ENCODE measurements at places on chromosomes 7 and 10.
A peak's percentile ranks its signal among the peaks of the same experiment; 100 is the strongest.

GRCh38 chr7:8823486-8823885 is 390.1 kb downstream of the NXPH1 start:
- no peak for DNase-seq

DNA sequence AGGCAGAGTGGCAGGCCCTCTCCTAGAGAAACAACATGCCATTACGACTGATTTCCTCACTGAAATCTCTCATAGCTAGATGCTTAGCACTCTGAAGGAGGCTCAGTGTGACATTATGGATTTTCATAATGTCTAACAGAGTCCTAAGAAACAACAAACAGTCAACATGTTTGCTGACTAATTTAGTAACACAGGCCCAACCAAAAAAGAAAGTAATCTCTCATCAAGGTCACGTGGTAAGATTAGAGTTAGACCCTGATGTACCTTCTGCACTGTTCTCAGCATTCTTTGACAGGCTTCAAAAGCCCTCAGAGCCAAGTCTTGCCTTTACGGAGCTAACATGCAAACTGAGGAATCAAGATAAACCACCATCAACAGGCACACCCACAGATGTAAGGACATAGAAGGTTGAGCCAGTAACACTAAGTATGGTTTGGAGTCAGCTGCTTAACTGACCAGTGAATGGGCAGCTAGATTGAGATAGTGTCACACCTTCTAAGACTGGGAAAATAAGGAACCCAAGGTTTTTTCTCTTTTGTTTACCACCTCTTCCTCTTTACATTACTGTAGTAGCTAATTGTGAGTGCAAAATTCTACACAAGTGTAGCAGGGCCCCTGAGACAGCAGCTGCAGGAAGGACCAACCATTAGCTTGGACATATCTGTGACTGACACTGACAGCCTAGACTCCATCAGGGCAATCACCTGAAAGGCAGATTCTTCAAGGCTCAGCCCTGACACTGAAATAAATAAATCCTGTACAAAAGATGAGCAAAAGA is 15.3 kb upstream of the KCNIP2 start:
- no peak for DNase-seq

GRCh38 chr7:55983537-55983936 is 19.2 kb downstream of the NIPSNAP2 start:
- no peak for DNase-seq

DNA sequence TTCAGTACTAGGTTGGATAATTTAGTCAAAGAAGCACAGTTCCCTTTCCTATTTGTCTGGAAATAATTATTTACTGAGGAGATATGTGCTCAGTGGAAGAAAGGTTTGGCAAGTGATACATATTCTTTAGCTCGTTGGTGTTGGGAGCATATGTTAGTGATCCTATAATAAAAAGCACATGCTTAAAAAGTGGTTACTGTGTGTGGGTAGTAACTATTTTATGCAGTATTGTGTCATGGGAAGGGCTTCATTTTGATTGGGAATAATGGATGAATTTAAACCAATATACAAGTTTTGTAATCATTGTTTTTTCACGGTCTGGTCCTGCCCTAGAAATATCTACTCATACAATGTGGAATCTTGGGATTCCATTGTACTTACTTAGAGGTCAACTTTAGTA is 188.7 kb upstream of the PPP1R3A start:
- DNase-seq, result no peak

DNA sequence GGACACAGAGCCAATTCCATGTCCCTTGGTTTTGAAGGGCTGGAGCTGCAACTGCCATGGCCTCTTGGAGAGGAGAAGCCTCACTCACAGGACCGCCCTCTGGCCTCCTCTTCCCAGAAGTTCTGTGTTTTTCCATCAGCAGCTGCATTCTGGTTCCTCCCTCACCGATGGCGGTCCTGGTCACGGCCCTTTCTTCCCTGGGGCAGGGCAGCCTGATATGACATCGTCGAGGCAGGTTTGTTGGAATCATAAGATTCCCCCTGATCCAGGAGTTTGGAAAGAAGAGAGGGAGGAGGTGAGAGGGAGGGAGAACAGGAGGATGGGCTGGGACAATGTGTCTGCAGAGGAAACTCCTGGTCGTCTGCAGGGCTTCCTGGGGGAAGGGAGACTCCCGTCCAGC is 82.7 kb upstream of the PDZD8 start:
- peak; percentile 37 for DNase-seq

DNA sequence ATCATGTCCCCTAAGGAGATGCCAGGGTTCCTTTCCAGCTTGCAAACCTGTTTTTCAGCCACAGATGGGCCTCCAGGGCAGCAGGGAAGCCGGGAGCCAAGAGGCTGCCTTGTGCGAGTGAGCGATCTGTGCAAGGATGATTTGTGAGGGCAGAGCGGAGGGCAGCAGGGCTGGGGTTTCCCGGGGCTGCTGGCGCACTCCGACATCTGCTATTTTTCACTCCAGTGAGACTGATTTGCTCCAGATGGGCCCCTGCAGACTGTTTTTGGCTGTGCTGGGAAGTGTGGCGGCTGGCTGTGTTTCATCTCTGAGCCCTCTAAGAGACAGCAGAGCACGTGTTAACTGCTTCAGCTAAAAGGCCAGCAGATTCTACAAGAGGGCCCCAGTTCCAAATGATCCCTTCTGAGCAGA is 466.2 kb downstream of the TYW1 start:
- DNase-seq, result no peak

- no peak for DNase-seq
These were observed 43.4 kb downstream of the LDB3 start for GRCh38 chr10:86711513-86712316.

DNA sequence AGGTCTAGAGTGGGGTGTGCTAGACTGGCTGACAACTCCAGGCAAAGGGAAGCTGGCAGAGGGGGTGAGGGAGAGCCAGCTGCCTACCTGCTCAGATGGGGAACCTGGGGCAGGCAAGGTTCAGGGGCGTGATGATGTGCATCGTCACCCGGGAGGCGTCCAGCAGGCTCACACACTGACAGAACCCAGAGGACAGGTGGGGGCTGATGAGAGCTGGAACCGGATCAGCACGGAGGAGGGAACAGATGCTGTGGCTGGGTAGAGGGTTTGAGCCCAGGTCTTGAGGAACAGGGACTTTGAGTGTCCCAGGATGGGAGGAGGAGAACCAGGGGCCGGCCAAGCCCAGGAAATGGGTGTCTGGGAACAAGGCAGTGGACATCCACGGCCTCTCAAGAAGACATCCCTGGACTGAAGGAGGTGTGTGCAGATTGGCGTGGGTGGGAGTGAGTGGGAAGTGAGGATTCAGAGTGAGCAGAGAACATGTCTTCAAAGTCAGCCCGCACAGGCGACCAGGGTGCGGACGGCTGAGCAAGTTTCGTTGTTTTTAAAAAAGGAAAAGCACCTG is 3.9 kb downstream of the RASGEF1A start:
- no peak for DNase-seq

DNA sequence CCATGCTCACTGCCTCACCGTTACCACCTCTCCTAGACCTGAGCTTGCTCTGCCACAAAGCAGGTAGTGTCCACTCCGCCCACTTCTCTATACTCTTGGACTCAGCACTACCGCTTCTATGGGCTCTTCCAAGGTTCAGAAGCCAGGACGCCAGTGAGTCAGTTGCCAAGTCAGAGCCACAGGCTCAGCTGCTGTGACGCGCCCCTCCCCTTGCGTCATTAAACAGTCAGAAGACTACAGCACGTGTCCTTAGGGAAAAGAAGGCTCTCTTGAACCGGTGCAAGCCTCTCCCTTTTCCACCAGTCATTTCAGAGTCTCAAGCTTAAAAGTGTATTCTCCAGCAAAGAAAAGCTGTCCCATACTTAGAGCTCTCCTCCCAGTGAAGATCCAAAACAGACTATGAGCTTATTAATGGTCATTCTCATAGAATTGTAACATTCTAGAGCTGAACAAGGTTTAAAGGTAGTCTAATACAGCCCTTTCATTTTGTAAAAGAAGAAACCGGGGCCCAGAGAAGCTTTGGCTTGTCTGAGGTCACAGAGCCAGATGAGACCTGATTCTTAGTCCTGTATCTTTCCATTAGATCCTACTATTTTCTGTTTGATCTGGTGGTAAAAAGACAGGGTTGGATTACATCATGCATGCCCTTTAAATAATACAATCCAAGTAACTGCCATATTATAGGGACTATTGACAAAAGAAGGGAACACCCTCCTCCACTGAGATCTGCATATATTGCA is 40.9 kb upstream of the MET start:
- DNase-seq, result peak; percentile 17

DNA sequence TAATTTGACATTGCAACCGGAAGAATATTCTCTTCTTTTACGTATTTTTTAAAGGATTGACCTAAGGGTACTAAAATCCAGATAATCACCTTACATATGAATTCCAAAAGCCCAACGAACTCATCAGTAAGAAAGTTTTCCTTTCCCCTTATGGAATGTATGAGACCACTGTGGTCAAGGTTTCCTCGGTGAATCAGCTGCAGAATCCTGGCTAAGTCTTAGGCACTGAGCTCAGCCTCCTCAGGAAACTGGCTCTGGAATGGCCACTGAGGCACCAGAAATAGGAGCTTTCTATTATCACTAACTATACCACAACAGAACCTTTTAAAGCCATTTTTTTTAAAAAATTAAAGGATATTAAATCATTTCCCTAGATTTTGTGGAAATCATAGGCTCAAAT is 21.0 kb downstream of the SVIL start:
- DNase-seq, result no peak

- DNase-seq, result no peak
These were observed 91.5 kb upstream of the CALN1 start for GRCh38 chr7:72503644-72504043.

GRCh38 chr10:123666318-123667236 is at the start of gene GPR26:
GPR26 (plus strand) TSS chr10:123666355; CDS start chr10:123666408, 53 bp downstream.
- no peak for DNase-seq

GRCh38 chr7:151700586-151701165 is 176.2 kb downstream of the PRKAG2 start:
- no peak for DNase-seq

DNA sequence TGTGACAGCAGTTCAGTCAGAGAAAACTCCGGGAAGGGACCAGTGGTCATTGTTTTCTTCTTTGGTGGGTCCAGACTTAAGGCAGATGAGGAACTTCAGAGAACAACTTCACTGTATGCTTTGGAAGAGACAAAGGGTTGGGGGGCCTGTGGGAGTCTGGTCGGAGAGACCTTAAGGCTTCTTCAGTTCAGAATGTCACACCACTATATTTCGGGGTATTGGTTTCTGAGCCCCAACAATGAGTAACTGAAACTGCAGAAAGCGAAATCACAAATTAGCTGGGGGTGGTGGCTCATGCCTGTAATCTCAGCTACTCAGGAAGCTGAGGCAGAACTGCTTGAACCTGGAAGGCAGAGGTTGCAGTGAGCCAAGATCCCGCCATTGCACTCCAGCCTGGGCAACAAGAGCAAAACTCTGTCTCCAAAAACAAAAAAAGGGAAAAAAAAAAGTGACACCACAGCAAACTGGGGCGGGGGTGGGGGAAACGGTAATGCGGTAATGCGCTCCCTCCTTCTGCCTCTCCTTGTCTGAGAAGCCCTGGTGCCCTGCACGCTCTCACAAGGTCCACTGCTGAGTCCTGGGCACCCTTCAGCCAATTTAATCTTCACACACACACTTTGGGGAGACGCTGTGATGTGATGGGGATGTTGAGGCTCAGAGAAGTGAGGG is 2.2 kb upstream of the ADIRF start:
- DNase-seq, result no peak

GRCh38 chr10:124693396-124693795 is 50.8 kb downstream of the FAM53B start:
- DNase-seq, result no peak

Data from dermis microvascular lymphatic vessel endothelial cell (primary cell).